ENCODE measurements at places on chromosomes 4 and X.

DNA sequence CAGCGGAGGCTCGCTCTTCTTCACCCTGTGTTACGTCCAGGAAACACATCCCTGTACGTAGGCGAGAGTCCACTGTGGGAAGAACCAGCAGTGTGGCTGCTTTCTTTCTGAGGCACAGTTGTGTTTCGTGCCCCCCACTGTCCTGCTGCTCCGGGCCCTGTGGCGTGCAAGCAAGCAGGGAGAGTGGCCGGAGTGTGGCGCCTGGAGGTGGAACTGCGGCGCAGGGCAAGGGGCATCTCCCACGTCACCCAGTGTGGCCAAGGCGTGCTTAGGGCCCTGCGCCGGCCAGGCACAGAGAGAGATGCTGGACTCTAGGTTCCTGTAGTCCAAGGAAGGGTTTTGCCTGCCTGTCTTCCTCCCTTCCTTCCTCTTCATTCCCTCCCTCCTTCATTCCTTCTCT, 13.3 kb upstream of the PSAPL1 start:
- no peak for DNase-seq

- DNase-seq = no peak
Measured at GRCh38 chr4:151934766-151935165, 174.0 kb upstream of the GATB start.

GRCh38 chrX:16465081-16465876, 184.7 kb upstream of the S100G start:
- DNase-seq = no peak

DNA sequence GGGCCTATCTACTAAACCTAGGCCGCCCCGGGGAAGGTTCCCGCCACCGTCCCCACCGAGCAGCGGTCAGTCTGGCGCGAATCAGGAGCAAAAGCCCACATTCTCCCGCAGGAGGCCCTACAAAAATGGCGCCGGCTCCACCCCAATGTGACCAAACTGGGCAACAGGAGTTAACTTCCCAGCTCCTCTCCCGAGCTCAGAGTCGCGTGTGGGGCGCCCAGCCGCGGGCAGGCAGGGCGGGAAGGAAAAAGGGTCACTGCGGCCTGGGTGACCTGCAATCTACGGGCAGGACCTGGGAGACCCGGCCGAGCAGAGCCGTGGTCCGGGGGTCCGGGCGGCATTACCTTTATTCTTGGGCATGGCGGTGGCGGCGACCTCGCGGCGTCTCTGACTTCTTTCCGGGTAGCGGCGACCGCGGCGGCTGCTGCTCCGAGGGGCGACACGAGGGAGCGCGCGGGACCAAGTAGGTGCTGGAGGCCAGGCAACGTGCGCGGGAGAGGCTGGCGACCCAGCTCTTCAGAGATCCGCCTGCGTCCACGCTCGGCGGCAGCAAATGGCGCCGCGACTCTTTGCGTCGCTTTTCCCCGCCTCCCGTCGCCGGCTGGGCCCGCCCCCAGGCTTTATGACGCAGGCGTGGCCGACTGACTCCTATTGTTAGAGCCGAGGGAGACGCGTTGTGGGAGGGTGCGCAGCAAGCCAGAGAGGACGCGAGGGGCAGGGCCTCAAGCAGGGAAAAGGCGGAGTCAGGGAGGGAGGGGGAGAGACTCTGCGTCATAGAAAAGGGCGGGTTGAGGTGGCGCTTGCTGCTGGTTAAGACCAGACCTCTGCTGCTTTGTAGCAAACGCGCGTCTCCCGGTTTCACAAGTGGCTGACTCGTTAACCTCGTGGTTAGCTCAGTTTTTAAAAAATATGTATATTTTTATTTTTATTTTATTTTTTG, at the start of gene EIF1AX:
TSS of gene EIF1AX (minus strand) at position 558 of the 940 bp plus-strand sequence. CDS start at position 360, 198 bp downstream.
- DNase-seq = peak; percentile 99

GRCh38 chr4:127975121-127975770, 10.0 kb downstream of the ABHD18 start:
- DNase-seq = no peak

DNA sequence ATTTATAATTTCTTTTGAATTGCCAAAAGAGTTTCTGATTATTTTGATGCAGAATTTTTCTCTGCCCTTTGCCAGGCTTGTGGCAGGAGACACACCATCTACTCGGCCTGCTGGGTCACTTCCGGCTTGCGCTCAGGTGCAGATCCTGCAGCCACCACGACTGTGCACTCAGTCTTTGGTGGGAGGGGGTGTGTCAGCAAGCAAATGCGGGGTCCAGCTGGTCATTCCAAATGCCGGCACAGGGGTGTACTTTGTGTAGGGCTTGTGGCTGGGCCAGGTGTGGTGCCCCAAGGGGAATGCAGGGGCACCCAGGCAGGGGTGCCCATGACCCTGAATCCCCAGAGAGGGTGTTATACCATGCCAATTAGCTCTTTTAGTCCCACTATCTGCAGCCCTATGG, 673.0 kb downstream of the TLL1 start:
- DNase-seq = no peak

DNA sequence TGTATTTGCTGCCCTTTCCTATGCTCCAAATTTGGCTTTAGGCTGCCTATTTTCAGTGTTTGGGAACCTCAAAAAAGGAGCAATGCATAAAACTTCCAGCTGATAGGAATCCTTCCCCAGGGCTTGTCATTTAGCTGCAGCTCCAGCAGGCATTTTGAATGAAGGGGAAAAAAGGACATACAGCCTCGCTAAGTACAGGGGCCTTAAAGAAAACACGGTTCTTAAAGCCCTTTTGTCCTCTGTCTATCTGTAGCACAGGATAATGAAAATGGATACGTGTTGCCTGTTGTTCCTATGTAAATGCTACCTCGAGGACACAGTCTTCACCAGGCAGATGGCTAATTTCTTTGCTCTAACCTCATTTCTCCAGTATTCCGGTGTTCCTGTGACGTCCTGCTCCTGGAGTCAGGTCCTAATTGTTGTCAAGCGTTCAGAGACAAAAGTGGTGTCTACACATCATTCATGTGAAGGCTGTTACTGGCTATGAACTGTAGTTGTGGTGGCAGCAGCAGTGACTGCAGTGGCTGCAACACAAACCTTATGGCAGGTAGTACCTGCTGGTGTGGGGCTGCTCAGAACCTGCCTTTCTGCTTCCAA, 117.4 kb downstream of the MGST2 start:
- DNase-seq = no peak

- DNase-seq = no peak
Measured at GRCh38 chr4:162705130-162705803, 461.4 kb downstream of the NAF1 start.

- DNase-seq = no peak
Measured at GRCh38 chr4:78386679-78387078, 164.9 kb upstream of the ANXA3 start.

DNA sequence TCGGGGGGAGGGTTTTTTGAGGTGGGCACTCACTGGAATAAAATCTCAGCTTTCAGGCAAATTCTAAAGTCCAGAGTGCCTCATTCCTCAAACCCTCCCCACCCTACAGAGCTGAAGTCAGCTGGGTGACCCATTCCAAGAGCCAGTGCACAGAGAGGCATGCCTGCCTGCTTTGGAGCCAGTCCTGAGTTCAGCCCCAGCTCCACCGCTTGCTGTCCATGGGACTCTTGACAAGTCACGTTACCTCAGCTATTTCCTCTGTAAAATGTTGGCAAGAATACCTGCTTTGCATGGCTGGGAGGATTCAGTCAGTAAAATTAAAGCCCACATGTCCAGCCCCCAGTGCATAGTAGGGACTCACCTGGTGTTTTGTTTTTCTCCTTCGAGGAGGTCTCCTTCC, 125.9 kb upstream of the PJA1 start:
- DNase-seq = no peak

GRCh38 chr4:109616243-109616642, 56.2 kb downstream of the MCUB start:
- DNase-seq = no peak
